ENCODE measurements at places on chromosomes 4 and X.

GRCh38 chrX:8179656-8180055, 8.6 kb upstream of the VCX2 start:
- H3K27me3 ChIP-seq: no peaks in the 10 kb centered on the region
- H3K4me3 ChIP-seq: no peak overlapping the region
- no peak for DNase-seq

DNA sequence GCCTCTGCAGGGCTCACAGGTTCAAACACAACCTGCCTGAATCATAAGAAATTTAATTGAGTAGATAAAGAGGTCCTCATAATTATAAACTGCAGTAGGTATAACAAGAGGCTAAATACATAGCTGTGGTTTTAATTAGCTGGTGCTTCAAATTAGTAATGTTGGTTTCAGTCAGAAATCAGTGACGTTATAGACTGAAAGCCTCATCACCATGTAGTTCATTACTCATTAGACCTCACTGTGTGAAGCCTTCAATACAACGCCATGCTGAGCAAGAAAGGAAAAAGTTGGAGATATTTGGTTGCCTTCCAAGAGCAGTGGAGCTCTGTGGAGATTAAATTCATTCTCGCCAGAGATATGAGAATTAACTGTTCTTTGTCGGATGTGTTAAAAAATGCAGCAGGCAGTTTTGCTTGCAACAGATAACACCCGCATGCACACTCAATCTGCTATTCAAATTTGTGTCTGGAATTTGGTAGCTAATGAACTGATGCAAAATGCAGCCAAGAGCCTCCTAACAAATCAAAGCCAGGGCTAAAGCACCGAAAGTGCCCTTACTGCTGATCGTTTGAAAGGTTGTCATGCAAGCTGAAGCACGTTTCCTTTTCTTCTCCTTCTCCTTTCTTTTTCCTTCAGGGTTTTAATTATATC, 148.9 kb downstream of the AFF2 start:
- H3K4me3 ChIP-seq: no peak overlapping the region
- DNase-seq: no peak
- peaks cover 2% of the 10 kb centered on the region for H3K4me1 ChIP-seq
- no peaks in the 10 kb centered on the region for H3K36me3 ChIP-seq
- no peaks in the 10 kb centered on the region for H3K27me3 ChIP-seq

- no peak for DNase-seq
- no peak overlapping the region for H3K27ac ChIP-seq
- H3K27me3 ChIP-seq: peaks cover 2% of the 10 kb centered on the region
- H3K4me1 ChIP-seq: no peaks in the 10 kb centered on the region
- no peaks in the 10 kb centered on the region for H3K36me3 ChIP-seq
- no peak overlapping the region for H3K4me3 ChIP-seq
Observed at GRCh38 chrX:42248226-42248625, 324.9 kb upstream of the CASK start.

DNA sequence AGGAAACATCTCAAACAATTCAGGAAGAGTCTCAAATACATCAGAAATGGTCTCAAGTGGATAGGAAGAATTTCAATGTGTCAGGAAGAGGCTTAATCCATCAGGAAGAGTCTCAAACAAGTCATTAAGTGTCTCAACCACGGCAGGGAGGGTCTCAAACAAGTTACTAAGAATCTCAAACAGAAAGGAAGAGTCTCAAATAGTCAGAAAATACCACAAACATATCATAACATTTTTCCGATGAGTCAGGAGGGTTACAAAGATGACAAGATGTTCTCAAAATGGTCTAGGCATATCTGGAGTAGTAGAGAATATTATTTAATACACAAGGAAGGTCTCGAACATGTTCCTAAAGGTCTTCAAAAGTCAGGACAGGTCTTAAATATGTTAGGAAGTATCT, 109.3 kb upstream of the USP9X start:
- no peak for DNase-seq
- no peaks in the 10 kb centered on the region for H3K27me3 ChIP-seq
- peaks cover 6% of the 10 kb centered on the region for H3K4me1 ChIP-seq
- no peak overlapping the region for H3K4me3 ChIP-seq

- no peak overlapping the region for H3K27ac ChIP-seq
- no peak for DNase-seq
- no peak overlapping the region for H3K4me3 ChIP-seq
- H3K36me3 ChIP-seq: no peaks in the 10 kb centered on the region
Observed at GRCh38 chr4:97027728-97028410, 1115.4 kb downstream of the STPG2 start.

- H3K4me1 ChIP-seq: no peaks in the 10 kb centered on the region
- H3K4me3 ChIP-seq: no peak overlapping the region
- peaks cover 2% of the 10 kb centered on the region for H3K27me3 ChIP-seq
- no peak overlapping the region for H3K27ac ChIP-seq
- H3K36me3 ChIP-seq: no peaks in the 10 kb centered on the region
Observed at GRCh38 chrX:69152417-69152841, 12.8 kb downstream of the PJA1 start.

GRCh38 chrX:13939741-13940597, 89.7 kb downstream of the GEMIN8 start:
- H3K27me3 ChIP-seq: peaks cover 25% of the 10 kb centered on the region
- H3K36me3 ChIP-seq: no peaks in the 10 kb centered on the region
- DNase-seq: no peak

GRCh38 chrX:38166478-38167083, 54.1 kb downstream of the SRPX start:
- H3K4me3 ChIP-seq: no peak overlapping the region
- no peaks in the 10 kb centered on the region for H3K36me3 ChIP-seq
- no peaks in the 10 kb centered on the region for H3K4me1 ChIP-seq
- no peak overlapping the region for H3K27ac ChIP-seq

- no peak for DNase-seq
- no peak overlapping the region for H3K27ac ChIP-seq
- H3K27me3 ChIP-seq: peaks cover 18% of the 10 kb centered on the region
Observed at GRCh38 chr4:47733302-47734175, 104.3 kb downstream of the CORIN start.

- no peaks in the 10 kb centered on the region for H3K36me3 ChIP-seq
- H3K4me1 ChIP-seq: peaks cover 7% of the 10 kb centered on the region
- peak overlapping the region; percentile 52 for H3K4me3 ChIP-seq
- peaks cover 16% of the 10 kb centered on the region for H3K27me3 ChIP-seq
- DNase-seq: no peak
Observed at GRCh38 chrX:6225288-6225910, 3.3 kb downstream of the NLGN4X start.

GRCh38 chr4:187118602-187119120, 395.0 kb upstream of the FAT1 start:
- H3K4me3 ChIP-seq: no peak overlapping the region
- H3K36me3 ChIP-seq: no peaks in the 10 kb centered on the region
- no peaks in the 10 kb centered on the region for H3K27me3 ChIP-seq
- H3K27ac ChIP-seq: no peak overlapping the region
- no peak for DNase-seq
- no peaks in the 10 kb centered on the region for H3K4me1 ChIP-seq

DNA sequence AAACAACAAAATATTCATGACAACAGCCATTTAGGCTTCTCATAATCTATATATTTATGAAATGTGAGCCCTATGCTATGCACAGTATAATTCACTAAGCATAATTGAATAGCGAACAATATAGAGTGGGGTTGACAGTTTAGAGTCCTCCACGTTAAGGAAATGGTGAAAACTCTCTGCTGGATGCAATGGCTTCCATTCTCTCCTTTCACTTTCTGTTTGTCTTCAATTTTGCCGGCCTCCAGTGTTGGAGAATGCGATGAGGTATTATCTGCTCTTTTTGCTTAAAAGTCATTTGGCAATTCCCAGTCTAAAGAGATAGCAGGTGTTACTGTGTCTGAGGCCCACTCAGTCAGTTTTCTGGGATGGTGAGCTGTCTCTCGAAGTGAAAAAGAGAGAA, 52.1 kb downstream of the NPY5R start:
- no peaks in the 10 kb centered on the region for H3K4me1 ChIP-seq
- H3K27me3 ChIP-seq: peaks cover 3% of the 10 kb centered on the region
- H3K4me3 ChIP-seq: no peak overlapping the region
- DNase-seq: no peak

GRCh38 chr4:15068298-15068697, 66.0 kb downstream of the CPEB2 start:
- no peaks in the 10 kb centered on the region for H3K27me3 ChIP-seq
- no peaks in the 10 kb centered on the region for H3K4me1 ChIP-seq
- peaks cover 18% of the 10 kb centered on the region for H3K36me3 ChIP-seq
- DNase-seq: no peak

- no peaks in the 10 kb centered on the region for H3K36me3 ChIP-seq
- DNase-seq: no peak
- no peaks in the 10 kb centered on the region for H3K4me1 ChIP-seq
- H3K4me3 ChIP-seq: no peak overlapping the region
- no peak overlapping the region for H3K27ac ChIP-seq
Observed at GRCh38 chr4:118983831-118984230, 95.2 kb downstream of the SYNPO2 start.

- H3K4me3 ChIP-seq: no peak overlapping the region
- no peaks in the 10 kb centered on the region for H3K4me1 ChIP-seq
- DNase-seq: no peak
- H3K27me3 ChIP-seq: no peaks in the 10 kb centered on the region
Observed at GRCh38 chrX:135509885-135510284, 10.6 kb upstream of the INTS6L start.

DNA sequence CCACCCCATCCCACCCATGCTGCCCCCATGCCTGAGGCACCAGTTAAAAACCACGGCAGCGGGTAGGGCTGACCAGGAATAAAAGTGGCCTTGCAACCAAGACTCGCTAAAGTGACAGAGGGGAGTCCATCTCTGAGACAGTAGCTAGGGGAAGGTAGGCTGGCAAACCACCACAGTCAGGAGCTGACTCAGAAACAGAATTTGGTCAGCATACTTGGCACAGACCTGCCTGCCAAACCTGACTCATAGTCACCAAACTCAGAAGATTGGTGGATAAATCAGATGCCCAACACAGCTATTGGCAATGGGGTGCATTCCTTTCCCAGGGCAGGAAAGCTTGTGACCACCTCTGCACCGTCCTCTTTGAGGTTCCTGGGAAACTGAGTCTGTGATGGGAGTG, 193.8 kb downstream of the BCOR start:
- H3K4me1 ChIP-seq: peaks cover 32% of the 10 kb centered on the region
- no peak overlapping the region for H3K4me3 ChIP-seq
- H3K27ac ChIP-seq: no peak overlapping the region
- peak; percentile 53 for DNase-seq
- peaks cover 4% of the 10 kb centered on the region for H3K27me3 ChIP-seq

DNA sequence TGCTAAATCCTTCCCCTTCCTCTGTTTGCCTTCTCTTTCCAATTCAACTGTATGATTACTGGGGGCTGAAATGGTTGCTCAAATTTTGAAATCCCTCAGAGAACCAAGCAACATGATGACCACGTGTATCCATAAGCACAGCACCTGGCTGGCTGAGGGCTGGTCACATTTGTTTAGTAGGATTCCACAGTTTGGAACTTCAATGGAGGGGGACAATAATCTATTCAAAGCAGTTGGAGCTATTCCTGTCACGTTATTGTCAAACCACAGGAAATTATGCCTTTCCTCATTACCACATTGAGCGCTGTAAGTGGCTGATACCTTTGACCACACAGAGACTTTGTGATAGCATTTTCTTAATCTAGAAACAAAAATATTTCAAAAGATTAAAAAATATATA, 7.0 kb downstream of the TMSB4X start:
- no peak for DNase-seq
- H3K4me3 ChIP-seq: no peak overlapping the region
- H3K27ac ChIP-seq: peak overlapping the region; percentile 87

DNA sequence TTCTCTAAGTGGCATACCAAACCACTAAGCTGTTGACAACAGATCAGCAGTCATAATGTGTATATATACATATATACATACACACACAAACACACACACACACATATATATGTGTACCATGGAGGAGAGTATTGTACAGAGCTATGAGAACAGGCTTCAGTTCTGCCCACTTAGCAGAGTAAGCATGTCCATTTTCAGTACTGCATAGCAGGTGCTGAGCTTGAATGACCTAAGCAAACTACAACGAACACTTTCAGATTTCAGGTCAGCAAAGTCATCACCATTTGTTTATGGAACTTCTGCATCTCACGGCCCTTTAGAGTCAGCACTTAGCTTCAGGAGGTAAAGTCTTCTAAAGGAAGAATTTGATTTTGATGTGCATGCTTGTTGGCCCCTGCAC, 735.8 kb upstream of the ATOH1 start:
- H3K4me3 ChIP-seq: no peak overlapping the region
- DNase-seq: no peak
- H3K27ac ChIP-seq: no peak overlapping the region
- no peaks in the 10 kb centered on the region for H3K4me1 ChIP-seq
- H3K27me3 ChIP-seq: no peaks in the 10 kb centered on the region

DNA sequence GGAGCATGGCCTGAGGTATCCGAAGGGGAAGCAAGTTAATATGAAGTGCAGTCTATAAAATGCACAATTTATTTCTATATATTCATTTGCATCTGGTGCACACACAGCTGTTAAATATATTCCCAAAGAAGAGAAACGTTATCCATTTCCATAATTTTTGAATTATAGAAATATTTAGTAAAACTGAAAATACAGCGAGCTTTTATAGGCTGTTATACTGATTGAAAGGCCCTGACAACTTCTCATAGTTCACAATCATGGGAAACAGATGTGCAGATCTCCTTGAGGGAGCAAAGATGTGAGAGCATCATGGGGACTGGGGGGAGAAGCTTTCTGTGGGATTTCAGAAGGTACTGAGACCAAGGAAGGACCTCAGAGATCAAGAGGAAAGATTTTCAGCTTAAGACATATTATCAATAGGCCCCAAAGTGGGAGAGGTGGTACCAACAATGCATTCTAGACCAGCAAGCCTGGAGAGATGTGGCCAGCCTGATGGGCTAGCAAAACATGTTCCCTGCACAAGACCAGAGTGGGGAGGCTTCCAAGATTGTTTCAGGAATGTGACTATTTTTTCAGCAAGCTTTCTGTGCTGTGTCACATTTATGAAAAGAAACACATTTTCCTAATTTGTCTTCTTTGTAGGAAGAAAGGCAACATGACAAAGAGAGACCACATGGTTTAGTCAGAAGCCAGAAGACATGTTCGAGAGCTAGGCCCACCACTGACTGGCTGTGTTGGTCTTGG, 256.0 kb upstream of the SFRP2 start:
- H3K27me3 ChIP-seq: peaks cover 8% of the 10 kb centered on the region
- no peak overlapping the region for H3K27ac ChIP-seq
- H3K4me3 ChIP-seq: no peak overlapping the region
- no peaks in the 10 kb centered on the region for H3K4me1 ChIP-seq

DNA sequence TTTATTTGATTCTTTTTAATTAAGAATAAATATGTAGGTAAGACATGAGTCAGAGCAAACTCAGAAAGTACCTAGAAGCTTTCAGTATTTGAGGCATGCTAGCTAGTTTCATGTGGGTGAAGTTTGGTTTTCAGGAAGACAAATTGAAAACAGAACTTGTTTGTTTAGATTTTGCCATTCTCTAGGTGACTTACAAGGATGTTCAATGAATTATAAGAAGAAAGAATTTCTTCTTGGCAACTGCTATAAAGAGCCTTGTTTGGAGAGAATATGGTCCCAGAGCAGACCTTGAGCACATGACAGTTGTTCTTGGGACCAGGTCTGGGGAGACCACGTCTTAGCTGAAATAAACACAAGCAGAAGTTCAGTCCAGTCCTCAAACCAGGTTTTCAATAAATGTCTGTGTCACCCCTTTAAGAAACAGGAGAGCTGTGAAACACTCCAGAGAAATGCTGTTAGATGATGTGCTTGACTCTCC, 38.0 kb upstream of the IL21 start:
- DNase-seq: no peak
- H3K27ac ChIP-seq: peak overlapping the region; percentile 98
- H3K4me1 ChIP-seq: peaks cover 61% of the 10 kb centered on the region
- peak overlapping the region; percentile 42 for H3K4me3 ChIP-seq
- no peaks in the 10 kb centered on the region for H3K27me3 ChIP-seq

- no peaks in the 10 kb centered on the region for H3K4me1 ChIP-seq
- H3K27ac ChIP-seq: no peak overlapping the region
Observed at GRCh38 chr4:136737066-136737465, 795.2 kb downstream of the PCDH18 start.
